ENCODE measurements at places on chromosomes 6 and 20.

DNA sequence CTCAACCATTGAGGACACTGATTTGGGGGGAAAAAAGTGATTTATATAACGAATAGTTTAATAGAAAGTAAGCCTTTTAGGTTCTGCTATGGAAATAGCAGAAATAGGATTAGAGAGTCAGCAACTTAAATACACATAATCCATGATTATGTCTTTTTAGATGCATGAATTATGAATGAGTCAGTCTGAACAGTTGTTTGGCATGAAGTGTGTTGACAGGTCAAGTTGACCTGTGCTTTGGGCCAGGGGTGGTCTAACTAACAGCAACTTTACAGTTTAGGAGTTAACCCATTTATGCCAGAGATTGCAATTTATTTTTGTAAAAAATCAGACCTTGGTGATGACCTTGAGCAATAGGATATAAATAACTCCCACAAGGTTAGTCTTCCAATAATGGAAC, 191.3 kb downstream of the MTFR2 start:
- no peak for DNase-seq

GRCh38 chr6:146890172-146890571, 291.4 kb downstream of the ADGB start:
- DNase-seq, result no peak

DNA sequence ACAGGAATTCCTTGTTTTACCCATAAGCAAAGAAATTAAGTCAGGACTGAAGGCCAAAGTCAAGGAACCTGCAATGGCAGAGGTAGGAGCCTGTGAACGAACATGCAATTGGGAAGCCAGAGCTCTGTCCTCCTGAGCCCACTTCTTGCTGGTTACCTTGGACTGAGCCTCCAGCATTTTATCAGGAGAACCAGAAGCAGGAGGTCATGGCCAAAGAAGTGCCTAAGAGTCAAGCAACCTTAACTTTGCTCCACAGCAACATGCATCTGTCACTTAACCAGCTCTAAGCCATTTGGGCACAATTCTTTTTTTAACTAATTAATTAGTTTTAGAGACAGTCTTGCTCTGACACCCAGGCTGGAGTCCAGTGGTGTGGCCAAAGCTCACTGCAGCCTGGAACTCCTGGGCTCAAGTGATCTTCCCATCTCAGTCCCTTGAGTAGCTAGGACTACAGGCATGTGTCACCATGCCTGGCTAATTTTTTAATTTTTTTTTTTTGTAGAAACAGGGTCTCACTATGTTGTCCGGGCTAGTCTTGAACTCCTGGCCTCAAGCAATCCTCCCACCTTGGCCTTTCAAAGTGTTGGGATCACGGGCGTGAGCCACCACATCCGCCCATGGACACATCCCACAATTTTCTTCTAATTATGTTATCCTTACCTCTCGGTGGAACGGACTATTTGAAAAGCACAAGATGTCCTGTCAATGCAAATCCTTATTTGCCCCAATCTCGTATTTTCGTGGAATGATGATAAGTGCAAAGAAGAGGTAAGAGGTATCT, 334.2 kb downstream of the CD83 start:
- no peak for DNase-seq

- no peak for DNase-seq
Observed at GRCh38 chr6:5599127-5599526, 337.8 kb downstream of the FARS2 start.

DNA sequence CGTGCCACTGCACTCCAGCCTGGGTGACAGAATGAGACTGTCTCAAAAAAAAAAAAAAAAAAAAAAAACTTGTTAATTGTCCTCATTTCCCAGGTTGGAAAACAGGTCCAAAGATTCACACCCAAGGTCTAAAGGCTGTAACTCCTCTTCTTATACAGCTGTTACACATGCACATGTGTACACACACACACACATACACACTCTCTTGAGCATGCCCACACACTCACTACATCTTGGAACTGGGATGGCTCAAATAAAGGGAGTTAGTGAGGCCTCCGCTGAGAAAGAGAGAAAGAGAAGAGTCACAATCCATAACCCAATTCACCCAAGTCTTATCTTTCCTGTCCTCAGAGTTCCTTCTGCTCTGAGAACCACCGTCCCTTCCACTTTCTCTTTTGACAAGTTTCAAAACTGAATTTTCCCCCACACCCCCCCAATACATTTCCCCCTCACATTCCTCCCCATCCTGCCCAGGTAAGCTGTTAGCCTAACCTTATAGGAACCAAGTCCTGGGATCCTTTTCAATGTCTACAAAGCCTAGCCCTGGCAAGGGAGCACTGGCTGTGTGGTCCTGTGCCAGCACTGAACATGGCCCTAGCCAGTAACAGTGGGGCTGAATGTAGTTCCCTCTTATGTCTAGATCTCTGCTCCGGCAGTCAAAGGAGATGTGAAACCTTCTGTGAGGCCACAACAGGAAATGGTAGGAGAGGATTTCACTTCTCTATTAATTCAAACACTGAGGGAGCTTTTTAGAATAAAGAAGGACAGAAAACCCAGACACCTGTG, 3.2 kb upstream of the HLA-DMB start:
- DNase-seq, result no peak

GRCh38 chr6:142760152-142760551, 184.8 kb downstream of the HIVEP2 start:
- DNase-seq, result no peak

DNA sequence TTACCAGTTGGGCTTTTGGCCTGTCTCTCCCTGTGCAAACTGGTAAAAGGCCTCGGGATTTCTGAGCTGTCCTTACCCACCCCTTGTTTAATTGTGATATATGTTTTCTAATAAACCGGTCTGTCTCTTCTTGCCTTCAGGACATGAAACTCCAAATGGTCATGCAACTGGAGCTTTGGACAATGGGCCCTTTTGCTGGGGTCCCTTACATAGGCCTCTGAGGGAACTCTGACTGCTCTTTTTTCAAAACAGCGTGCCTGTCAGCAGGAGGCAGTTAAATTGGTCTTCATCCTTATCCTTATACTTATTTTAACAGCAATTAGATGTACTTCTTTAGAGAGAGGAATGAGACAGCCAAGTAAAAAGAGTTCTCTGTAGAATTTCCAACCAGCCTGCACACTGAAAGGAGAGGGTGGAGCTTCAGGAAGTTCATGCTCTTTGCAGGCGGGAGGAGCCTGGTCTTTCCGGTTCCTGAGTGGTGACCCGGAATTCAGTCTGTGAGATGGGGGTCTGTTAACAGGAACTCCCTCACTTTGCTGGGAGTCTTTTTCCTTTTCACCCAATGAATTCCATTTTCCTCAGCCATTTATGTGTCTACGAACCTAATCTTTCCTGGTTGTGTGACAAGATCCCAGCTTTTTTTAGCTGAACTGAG, 299.6 kb upstream of the GJE1 start:
- DNase-seq, result no peak

DNA sequence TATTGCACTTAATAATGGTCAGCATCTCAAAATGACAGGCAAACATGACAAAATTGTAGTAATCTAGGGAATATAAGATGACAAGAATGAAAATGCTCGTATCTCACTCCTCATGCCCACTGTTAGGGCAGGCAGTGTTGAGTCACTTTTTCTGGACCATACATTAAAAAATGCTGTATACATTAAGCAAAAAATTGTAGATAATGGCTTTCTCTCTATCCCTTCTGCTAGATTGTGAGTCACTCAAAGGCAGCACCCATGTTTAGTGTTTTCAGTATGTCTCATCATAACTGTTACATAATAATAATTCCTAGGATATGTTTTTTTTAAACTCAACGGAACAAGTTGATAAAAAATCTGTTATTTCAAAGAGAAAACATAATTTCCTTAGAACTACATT, 199.3 kb downstream of the TENT5A start:
- no peak for DNase-seq

GRCh38 chr6:138555421-138555988, 56.2 kb upstream of the NHSL1 start:
- no peak for DNase-seq

DNA sequence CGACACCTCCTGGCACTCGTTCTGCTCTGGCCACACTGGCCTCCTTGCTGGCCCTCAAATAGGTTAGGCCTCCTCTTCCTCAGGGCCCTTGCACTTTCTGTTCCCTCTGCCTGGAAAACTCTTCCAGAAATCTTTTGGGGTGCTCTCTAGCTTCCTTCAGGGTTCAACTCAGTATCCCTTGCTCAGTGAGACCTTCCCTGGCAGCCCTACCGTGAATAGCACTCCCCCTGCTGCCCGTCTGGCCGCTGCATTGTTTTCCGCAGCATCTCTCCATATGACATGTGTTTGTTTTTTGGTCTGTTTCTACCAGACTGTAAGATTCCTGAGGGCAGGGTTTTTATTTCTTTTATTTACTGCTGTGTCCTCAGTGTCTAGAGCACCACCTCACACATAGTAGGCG, 6.7 kb downstream of the DDX27 start:
- no peak for DNase-seq

GRCh38 chr6:152323376-152323775, 313.8 kb downstream of the SYNE1 start:
- no peak for DNase-seq

- no peak for DNase-seq
Observed at GRCh38 chr6:122042960-122043735, 356.3 kb upstream of the HSF2 start.

DNA sequence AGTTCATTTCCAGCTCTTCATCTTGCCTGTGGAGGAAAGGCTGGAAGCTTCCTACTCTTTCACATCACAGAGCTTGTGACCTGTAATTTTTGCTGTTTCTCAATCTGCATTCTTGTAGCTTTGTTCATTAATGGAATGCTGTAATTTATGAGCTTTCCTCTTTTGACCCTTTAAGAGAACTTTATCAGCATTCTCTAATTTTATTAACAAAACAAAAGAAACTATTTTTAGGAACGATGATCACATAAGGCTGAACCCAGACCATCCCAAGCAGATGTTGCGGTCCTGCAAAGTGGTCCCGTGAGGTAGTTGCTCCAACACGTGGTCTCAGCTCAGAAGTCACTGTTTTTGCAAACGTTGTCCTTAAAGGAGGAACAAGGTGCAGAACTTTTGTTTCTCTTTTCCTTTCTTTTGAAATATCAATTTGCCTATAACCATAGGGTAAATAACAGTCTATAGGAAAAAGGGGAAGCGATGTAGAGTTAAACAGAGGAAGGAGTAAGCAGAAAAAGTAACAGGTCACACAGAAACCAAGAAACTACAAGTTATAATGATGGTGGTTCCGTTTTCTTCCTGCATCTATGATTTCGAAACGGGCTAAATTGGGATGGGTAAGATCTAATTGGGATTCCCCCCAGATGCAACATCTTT, 121.3 kb upstream of the PHACTR1 start:
- no peak for DNase-seq

DNA sequence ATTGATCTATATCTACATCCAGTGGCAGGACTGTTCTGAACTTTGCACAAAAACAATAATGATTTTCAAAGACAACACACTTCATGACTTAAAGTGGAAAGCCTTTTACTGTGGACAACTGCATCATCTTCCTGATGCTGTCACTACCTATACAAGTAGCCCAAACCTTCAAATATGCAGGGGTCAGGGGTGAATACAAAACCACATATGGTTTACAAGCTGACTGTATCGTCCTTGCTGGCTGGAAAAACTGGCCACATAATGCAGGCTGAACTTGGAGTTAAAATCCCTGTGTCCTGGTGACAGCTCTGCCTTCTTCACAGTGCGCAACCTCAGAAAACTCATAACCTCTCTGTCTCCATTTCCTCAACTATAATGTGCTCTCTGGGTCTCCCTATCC, 128.9 kb downstream of the GMDS start:
- DNase-seq, result no peak

GRCh38 chr6:30160785-30161531, at the start of gene TRIM10:
TRIM10 (minus strand) TSS chr6:30161211; CDS start chr6:30160858, 353 bp downstream.
- no peak for DNase-seq

GRCh38 chr20:23349338-23350195, 1.0 kb upstream of the NXT1 start:
- no peak for DNase-seq

- DNase-seq, result no peak
Observed at GRCh38 chr6:68754681-68755213, 119.7 kb downstream of the ADGRB3 start.

- no peak for DNase-seq
Observed at GRCh38 chr6:150531957-150532356, 67.7 kb upstream of the PLEKHG1 start.

DNA sequence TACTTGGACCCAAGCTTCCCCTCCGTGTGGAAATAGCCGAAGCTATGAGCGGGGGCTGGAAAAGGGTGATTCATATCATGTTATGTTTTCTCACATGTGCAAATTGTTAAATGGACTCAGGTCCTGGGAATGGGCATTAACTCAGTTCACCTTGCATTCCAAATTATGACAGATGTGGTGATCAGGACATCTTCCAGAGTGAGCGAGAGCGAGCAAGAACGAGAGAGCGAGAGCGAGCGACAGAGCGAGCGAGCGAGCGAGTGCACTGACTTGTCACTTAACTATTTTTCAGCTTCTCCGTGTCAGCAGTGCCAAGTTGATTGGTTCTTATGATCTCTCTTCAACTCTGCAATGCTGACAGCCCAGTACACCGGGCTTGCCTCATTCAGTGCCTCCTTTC, 437.4 kb upstream of the NRSN1 start:
- DNase-seq, result no peak

- no peak for DNase-seq
Observed at GRCh38 chr20:45342855-45343531, 5.2 kb downstream of the SDC4 start.

DNA sequence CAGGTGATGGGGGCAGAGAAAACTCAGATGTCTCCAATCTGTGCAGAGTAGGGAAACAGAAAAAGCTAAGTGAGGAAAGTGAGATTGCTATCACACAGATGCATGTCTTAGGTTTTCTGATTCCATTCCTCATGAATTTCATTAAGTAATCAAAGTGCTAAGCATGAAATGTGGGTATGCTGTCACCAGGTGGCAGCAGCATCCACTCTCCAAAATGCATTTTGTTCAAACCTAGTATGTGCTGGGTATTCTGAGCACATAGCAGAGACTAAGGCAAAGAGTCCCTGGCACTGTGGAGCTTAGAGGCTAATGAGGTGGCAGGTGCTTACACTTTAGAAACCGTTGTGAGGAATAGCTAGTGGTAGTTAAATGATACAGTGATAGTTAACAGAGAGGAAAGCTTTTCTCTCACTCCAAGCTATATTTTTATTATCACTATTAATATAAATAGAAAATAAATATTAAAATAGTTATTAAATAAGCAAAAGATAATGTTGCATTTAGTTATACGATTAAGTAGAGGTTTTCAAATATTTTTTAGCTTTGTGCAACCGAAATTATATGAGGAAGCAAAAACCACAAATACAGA, 179.5 kb downstream of the CDH26 start:
- peak; percentile 14 for DNase-seq

DNA sequence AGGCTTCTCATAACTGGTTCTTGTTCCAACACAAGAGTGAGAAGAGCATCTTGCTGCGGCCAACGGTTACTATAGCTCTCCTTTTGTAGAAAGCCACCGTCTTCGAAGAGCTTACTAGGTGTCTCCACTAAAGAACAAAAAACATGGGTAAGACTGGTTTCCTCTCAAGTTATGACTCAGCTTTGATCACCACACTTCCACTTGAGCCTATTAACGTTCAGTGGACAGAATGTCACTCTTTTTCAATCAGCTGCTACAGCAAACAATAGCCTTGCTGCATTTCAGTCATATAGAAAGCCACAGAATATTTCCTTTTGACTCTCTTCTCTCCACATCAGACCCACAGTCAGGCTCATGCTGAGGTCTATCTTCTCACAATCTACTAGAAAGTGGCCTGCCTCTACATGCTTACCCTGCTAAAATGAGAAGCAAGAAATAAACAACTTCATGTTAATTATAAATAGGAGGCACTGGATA, 243.5 kb upstream of the PREP start:
- no peak for DNase-seq

Data from neural crest cell (in vitro differentiated cells).